Retina (tissue), 1 donor: ENCODE measurements at places on chromosomes 12 and 14.

DNA sequence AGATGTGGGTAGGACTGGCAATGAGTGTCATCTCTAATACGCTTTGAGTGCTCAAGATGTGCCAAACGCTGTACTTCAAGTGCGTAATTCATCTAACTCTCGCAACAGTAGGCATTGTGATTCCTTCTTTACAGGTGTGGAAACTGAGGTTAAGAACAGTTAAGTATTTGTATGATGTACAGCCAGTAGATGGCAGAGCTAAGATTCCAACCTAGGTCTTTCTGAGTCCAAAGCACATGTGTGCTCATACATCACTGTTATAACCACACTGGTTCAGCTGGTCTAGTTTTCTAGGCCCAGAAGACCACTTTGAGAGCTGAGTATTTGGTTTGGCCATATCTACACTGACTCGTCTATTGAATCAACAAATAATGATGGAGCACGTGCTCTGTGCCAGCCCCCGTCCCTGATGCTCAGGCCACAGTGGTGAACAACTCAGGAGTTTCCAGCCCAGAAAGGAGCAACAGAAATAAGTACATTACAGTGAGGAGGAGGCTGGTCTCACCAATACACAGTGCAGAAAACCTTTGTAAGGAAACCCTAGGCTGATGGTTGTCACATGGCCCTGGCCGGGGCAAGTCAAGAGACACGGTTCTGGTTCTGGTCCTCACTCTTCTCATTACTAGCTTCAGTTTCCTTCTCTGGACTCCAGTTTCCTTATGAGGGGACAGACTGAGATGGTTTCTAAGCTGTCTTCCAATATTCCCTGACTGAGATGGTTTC is 69.3 kb upstream of the SCN8A start:
- DNase-seq = no peak

DNA sequence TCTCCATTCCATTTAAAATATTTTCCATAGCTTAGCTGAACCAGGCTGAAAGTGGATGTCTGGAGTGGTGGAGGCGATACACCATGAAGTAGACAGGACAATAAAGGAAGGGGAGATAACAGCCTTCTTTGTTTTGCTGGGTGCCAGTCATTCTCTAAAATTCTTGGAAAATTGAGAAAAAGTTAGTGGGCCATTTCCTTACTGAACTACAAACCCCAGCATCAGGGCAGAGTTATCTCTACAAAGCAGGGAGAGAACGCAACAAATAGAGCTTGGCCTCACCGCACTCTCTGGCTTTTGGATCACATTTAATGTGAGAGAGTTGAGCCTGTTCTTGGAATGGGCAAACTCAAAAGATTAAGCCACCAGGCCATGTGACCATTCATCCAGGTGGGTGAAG is 41.2 kb upstream of the LRRC10 start:
- DNase-seq = no peak

- DNase-seq = no peak
Measured at GRCh38 chr12:46219877-46220655, 48.8 kb downstream of the SLC38A1 start.

DNA sequence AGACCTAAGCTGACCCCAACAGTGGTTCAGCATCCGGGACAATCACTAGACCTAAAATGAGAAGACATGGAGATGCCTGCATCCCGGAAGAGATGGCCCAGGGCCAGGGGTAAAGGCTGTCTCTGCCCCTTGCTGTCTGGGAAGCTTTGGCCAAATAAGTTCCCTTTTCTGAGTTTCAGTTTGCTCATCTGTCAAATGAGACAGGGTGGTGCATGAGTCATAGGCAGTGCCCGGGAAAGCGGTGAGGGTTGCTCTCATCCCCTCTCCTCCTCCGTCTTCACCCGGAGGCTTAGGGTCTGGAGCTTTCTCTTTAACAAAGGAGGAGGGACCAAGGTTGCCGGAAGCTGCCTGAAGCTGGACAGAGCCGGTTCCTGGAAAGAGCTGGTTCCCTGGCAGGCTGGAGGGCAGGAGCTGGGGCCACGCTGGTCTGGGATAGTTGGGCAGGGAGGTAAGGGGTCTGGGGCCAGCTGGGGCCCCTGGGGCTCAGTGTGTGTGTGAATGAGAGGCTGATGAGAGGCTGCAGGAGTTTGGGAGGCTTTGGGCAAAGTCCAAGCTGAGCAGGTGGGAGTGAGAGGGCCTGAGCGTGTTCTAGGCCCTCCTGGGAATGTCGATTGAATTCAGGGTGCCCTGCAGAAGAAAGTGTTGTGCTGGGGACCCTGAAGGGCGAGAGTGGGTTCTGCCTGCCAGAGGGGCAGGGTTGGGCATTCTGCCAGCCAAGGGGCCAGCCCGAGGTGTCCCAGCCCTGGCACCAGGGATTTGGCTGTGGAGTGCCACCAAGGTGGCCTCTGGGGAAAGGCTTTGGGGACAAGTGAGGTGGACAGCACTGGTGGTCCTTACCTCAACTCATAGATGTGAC is at the start of gene SDSL:
Gene SDSL (plus strand): TSS at position 351 of the 856 bp plus-strand sequence. CDS start 5,603 bp downstream, outside the sequence.
- DNase-seq = peak; percentile 48

DNA sequence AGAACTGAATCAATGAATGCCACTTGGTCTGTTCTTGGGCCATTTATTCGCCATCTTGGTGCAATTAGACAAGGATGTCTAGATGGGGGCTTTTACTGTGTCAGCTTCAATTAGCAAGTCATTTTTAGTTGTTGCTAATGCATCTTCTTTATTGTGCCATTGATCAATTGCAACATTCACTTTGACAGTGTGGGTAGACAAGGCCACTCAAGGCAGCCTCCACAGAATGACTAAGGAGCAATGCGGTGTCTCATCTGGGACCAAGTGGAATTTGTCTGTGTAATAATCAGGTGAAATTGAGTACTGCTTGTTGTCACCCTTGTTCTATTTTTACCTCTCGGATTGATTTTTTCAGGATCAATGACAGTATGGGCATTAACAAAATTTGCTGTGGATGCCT is 275.9 kb downstream of the CACNA1C start:
- DNase-seq = no peak

- no peak for DNase-seq
Measured at GRCh38 chr14:98210045-98210672, 1061.8 kb downstream of the BCL11B start.

- DNase-seq = peak; percentile 94
Measured at GRCh38 chr12:6764011-6764828, 1.9 kb upstream of the PTMS start.

- DNase-seq = no peak
Measured at GRCh38 chr12:115233891-115234543, 550.0 kb upstream of the TBX3 start.

- no peak for DNase-seq
Measured at GRCh38 chr14:95464514-95464913, 51.9 kb downstream of the SYNE3 start.

- no peak for DNase-seq
Measured at GRCh38 chr12:84562331-84562730, 350.3 kb downstream of the SLC6A15 start.

DNA sequence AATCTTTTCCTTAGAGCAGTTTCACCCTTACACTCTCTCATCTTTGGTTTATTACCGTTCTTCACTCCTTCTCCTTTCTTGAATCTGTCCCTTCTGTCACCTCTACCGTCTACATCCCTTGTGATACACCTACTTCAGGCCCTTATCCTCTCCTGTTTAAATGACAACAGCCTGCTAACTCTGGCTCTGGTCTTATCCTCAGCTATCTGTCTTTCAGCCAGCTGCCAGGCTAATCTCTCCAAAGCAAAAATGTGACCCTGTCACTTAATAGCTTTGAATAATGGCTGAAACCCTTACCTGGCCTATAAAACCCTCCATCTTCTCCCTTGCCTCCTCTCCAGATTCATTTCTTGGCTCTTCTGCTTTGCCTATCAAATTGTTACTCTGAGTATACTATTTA is 32.3 kb downstream of the BEST3 start:
- no peak for DNase-seq

GRCh38 chr12:92089559-92089958 is 56.1 kb downstream of the BTG1 start:
- no peak for DNase-seq

GRCh38 chr14:54976316-54976715 is 50.6 kb downstream of the WDHD1 start:
- no peak for DNase-seq

DNA sequence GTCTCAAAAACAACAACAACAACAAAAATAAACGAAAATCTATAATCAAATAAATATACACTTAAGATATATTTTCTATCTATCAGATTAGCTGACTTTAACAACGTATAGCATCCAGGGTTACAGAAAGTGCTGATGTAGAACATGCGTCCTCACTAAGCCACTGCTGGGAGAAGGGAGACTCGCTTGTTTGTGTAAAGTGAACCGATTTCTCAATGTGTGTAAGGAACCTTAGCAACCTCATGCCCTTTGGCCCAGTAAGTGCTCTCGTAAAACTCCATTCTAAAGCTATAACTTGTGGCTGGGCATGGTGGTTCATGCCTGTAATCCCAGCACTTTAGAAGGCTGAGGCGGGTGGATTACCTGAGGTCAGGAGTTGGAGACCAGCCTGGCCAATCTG is 23.8 kb downstream of the NFKBIA start:
- no peak for DNase-seq

- peak; percentile 92 for DNase-seq
Measured at GRCh38 chr14:41609704-41610183, 3.1 kb downstream of the LRFN5 start.

- no peak for DNase-seq
Measured at GRCh38 chr14:38761033-38761432, 342.0 kb downstream of the SEC23A start.

- DNase-seq = no peak
Measured at GRCh38 chr14:24390701-24391468, 7.9 kb upstream of the NYNRIN start.

DNA sequence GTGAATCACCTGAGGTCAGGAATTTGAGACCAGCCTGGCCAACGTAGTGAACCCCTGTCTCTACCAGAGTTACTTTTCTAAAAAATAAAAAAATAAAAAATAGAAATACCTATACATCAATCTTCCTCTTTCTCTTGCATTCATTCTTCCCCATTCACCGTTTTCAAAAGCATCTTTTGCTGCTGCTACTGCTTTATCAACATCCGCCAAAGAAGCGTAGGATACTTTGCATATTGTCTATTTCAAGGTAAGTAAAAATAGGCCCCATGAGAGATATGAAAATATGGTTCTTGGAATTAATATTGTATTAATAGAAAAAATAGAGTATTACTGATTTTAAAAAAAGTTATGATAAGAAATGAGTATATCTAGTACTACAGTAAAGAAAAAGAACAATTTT is 32.3 kb downstream of the ALDH1L2 start:
- no peak for DNase-seq

DNA sequence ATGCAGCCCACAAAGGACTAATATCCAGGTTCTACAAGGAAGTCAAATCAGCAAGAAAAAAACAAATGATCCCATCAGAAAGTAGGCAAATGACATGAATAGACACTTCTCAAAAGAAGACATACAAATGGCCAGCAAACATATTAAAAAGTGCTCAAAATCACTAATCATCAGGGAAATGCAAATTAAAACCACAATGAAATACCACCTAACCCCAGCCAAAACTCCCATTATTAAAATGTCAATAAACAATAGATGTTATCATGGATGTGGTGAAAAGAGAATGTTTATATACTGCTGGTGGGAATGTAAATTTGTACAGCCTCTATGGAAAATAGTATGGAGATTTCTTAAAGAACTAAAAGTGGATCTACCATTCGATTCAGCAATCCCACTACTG is 25.0 kb downstream of the SLC41A2 start:
- no peak for DNase-seq

DNA sequence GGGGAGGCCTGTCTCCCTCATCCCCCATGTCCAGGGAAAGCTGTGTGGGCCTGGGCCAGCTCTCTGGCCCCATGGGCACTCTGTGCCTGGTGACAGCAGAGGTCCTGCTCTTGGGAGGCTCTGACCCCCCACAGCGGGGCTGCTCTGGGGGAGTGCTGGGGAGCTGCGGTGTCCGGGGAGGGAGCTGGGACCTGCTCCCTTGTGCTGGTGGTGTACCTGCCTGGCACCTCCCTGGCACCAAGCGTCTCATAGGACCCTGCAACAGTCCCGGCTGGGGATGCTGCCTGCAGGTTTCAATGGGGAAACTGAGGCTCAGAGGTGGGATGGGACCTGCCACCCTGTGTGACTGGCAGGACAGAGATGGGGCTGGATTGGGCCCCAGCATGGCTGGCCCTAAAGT is 111.3 kb downstream of the KIF26A start:
- DNase-seq = no peak

- no peak for DNase-seq
Measured at GRCh38 chr12:96132819-96133218, 61.4 kb upstream of the ELK3 start.

DNA sequence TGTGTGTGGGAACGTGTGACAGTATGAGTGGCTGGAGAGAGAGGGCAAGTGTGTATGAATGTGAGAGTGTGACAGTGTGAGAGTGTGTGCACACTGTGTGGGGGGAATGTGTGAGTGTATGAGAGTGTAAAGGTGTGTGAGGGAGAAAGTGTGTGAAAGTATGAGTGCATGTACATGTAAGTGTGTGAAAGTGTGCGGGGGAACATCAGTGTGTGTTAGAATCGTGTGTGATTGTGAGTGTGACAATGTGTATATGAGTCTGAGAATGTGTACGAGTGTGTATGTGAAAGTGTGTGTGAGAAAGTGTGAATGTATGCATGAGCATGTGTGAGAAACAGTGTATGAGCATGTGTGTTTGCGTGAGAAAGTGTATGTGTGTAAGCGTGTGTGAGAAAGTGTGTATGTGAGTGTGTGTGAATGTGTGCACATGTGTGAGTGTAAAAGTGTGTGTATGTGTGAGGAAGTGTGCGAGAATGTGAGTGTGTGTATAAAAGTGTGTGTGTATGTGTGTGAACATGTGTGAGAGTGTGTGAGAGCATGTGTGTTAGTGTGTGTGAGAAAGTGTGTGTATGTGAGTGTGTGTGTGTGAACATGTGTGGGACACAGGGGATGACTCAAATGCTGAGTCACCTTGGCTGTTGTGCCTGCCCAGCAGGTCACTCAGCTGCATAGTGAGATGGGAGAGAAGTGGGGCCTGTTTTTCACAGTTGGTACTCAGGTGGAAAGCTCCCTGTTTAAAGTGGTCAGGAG is 220.5 kb upstream of the TBX3 start:
- DNase-seq = no peak

DNA sequence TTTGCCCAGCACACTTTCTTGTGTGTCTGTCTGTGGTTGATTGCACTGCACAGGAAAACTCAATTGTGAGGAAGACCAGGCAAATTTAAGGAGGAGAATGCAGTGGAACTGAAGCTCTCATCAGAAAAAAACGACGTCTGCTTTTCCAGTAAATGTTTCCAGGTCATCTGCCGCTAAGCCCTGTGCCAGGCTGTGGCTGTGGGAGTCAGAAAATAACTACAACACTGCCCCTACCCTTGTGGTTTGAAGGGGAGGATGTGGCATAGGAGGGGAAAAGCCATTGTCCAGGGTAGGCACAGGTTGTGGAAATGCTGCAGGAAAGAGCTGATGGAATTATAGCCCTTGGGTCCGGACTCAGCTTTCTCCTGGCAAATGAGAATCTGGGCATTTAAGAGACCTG is 259.7 kb upstream of the TMEM132C start:
- no peak for DNase-seq

DNA sequence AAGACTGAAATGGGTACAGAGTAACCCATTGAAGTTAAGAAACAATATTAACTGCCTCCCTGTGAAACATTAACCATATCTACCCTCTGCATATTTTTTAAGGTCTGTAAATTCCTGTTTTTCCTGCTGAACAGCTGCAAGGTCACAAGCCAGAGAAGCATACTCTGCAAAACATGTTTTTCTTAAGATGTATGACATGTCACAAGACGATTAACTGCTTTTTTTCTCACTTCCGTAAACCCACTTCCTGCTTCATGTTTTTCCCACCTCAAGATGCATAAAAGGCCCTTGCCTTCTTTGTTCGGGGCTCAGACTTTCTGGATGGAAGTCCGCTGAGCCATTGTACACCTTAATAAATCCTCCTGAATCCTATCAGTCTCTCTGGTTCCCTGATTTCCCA is 504.7 kb upstream of the MIS18BP1 start:
- DNase-seq = no peak

- DNase-seq = no peak
Measured at GRCh38 chr12:27198036-27198435, 46.0 kb upstream of the STK38L start.
